DMS79 (cell line): ENCODE measurements at places on chromosomes 12 and 14.

GRCh38 chr12:103851127-103851526 is 10.1 kb upstream of the NT5DC3 start:
- peak; percentile 10 for DNase-seq

- no peak for DNase-seq
Observed at GRCh38 chr12:124311292-124312109, 16.6 kb downstream of the RFLNA start.

GRCh38 chr12:127555071-127555470 is 711.9 kb upstream of the TMEM132C start:
- no peak for DNase-seq

GRCh38 chr12:10466311-10466710 is 13.1 kb upstream of the KLRC1 start:
- DNase-seq = no peak

- DNase-seq = no peak
Observed at GRCh38 chr12:54159589-54159988, 29.2 kb downstream of the SMUG1 start.

DNA sequence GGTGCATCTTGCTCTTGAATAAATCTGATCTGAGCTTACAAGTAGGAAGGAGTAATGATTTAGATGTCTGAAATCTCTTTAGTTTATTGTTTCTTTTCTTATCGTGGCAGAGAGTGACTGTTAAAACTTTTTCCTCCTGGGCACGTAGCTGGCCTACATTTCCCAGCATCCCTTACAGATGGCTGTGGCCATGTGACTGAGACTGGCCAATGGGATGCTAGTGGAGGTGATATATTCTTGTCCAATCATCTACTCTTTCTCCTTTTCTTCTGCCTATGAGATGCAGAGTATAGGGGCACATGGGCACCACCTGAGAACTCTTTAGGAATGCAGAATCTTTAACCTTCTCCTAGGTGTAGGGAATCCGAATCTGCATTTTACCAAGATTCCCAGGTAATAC is 237.3 kb downstream of the RGS6 start:
- DNase-seq = no peak

- DNase-seq = no peak
Observed at GRCh38 chr12:19382563-19382962, 56.7 kb upstream of the AEBP2 start.

DNA sequence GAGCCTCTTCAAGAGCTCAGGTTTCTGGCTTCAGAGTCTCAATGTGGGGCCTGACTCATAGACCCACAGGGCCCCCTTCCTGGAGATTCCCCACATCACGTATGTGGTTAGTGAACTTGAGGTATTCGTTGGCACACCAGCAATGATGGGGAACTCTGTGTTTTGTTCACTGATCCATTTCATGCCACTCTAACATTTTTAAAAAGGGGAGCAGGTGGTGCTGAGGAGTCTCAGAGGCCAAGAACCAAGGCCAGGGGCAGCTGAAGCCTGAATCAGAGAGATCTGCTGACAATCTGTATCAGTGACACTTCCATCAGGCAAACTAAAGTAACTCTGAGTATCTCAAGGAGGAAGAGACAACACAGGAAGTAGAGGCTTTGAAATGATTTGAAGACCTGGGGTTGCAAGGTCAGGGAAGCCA is 323.4 kb downstream of the VRK1 start:
- DNase-seq = peak; percentile 21

DNA sequence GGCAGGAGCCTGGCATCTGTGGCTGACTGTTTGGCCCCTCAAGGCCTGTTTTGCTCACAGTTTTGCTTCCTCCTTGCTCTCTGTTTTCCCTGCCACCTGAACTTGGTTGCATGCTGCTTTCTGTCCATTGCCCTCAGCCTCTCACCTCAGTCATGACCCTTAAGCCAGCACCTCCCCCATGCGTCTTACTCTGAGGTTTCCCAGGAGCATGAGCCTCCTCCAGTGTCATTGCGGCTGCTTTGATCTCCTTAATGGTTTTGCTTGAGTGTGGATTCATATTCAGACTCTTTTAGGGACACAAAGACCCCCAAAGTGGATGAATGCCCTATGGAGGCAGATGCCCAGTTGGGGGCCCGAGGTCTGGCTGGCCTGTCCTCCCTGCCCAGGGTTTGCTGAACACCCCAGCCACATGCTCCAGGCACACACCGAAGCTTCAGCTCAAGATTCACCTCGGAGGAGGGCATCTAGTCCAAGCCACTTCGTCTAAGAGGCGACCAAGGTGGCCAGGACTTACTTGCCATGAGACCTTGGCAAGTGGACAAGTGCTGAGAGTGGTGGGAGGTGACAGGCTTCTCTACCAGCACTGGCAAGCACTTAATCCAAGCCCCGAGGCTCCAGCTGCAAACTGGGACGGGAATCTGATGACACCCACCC is 95.4 kb upstream of the DIO3 start:
- DNase-seq = no peak

GRCh38 chr14:55955175-55955574 is 163.0 kb upstream of the PELI2 start:
- DNase-seq = no peak

GRCh38 chr12:3493859-3494176 is 2.8 kb downstream of the PRMT8 start:
- DNase-seq = no peak

GRCh38 chr14:59130462-59130861 is 58.0 kb upstream of the DAAM1 start:
- no peak for DNase-seq

GRCh38 chr12:85829391-85829790 is 6.8 kb downstream of the RASSF9 start:
- DNase-seq = no peak
